Astrocyte of the spinal cord (primary cell): ENCODE measurements at places on chromosomes 16 and 17.
A peak's percentile ranks its signal among the peaks of the same experiment; 100 is the strongest.

DNA sequence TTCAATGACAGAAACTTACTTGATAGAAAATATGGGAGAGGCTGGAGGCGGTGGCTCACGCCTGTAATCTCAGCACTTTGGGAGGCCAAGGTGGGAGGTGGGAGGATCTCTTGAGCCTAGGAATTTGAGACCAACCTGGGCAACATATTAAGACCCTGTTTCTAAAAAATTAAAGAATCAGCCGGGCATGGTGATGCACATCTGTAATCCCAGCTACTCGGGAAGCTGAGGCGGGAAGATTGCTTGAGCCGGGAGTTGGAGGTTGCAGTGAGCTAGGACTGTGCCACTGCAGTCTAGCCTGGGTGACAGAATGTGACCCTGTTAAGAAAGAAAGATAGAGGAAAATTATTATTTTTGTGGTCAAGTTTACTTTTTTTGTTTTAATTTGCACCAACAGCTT, 2.1 kb upstream of the NLK start:
- no peak for DNase-seq

GRCh38 chr16:72927199-72928089, 120.5 kb downstream of the ZFHX3 start:
- DNase-seq = peak; percentile 84

- DNase-seq = no peak
Measured at GRCh38 chr16:73732681-73733080, 563.9 kb upstream of the PSMD7 start.

- DNase-seq = no peak
Measured at GRCh38 chr17:46020998-46021397, 21.9 kb downstream of the STH start.

DNA sequence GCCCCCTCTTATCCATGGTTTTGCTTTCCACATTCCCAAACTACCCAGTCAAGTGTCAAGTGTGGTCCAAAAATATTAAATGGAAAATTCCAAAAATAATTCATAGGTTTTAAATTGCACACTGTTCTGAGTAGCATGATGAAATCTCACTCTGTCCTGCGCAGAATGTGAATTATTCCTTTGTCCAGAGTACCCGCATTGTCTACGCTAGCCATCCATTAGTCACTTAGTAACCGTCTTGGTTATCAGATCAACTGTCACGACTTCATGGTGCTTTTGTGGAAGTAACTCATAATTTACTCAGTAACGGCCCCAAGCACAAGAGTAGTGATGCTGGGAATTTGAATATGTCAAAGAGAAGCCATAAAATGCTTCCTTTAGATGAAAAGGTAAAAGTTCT, 94.9 kb downstream of the SLC39A11 start:
- DNase-seq = no peak

DNA sequence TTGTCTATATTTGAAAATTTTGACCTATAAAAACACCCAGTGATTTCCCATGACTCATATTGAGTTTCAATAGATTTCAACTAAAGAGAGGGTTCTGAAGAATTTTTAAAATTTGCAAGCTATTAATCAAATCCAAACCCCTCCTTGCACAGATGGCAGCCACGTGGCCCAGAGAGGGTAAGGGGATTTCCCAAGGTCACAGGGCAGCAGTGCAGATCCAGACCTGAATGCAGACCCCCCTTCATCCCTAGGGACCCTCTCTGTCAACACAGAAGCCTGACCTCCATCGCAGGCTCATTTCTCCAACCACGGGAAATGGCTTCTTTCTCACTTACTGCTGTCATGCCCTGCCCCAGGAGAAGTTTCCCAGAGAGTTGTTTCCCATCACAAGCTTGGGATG, 24.7 kb upstream of the CES5A start:
- no peak for DNase-seq

- no peak for DNase-seq
Measured at GRCh38 chr17:1724869-1725641, 551 bp downstream of the WDR81 start.

DNA sequence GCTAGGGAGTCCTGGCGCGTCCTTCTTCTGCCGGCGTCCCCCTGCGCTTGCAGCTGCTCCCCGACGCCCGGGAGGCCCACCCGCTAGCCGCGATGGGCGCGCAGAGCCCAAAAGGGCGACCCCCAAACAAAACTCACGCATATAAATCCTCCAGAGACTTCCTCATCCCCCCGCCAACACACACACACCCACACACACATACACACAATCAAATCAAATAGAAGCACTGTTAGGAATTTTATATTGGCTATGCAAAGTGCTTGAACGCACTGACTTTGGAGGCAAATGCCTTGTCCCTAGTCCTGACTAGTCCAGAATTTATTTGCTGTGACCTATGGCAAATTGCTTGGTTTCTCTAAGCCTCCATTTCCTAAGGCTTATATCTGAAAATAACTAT, 23.8 kb upstream of the CRYM start:
- peak; percentile 48 for DNase-seq

GRCh38 chr16:57955572-57956188, 15.2 kb downstream of the CNGB1 start:
- DNase-seq = no peak

DNA sequence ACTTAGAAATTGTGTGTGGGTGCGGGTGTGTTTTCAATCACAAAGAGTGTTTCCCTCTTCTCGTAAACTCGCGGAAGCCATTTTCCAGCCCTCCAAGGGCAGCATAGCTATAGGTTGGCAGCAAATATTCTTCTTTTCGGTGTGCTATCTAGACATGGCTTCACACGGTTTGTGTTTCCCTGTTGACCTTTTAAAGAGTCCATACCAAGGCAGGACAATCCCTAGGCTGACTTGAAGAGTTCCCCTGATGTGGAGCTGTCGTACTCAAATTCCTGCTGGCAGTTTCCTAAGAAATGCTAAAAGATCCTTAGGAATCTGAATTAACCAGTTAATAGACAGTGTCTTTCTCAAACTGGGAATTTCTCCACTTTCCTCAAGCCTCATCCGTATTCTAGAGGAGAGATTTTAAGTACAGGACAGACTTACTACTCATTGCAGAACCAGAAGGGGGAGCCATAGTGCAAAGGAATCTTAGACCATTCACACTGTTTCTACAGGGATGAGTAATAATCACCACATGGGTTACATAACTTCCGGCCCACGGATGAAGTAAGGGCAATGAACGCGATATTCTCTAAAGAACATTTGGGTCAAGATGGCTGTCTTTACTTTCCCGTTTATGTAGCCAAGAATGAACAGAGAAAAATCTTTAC, 288.6 kb upstream of the ELAC2 start:
- DNase-seq = peak; percentile 84

GRCh38 chr16:57089406-57089805, 3.0 kb upstream of the CPNE2 start:
- no peak for DNase-seq

DNA sequence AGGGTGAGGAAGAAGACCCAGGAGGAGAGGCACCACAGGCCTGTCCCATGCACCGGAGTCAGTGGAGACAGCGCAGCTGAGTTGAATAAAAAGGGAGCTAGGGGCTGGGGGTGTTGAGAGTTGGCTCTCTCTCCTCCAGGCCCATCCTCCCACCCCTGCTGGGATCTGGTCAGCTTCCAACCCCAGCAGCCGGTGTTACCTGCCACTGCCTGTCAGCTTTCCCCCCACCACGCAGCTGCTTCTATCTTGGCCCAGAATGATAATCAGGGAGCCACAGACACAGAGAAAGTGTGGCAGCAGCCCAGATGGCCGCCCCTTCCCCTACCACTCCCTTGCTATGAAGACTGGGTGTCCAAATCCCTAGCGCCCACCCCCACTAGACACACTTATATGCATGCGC, 120.6 kb upstream of the RPL38 start:
- DNase-seq = no peak

DNA sequence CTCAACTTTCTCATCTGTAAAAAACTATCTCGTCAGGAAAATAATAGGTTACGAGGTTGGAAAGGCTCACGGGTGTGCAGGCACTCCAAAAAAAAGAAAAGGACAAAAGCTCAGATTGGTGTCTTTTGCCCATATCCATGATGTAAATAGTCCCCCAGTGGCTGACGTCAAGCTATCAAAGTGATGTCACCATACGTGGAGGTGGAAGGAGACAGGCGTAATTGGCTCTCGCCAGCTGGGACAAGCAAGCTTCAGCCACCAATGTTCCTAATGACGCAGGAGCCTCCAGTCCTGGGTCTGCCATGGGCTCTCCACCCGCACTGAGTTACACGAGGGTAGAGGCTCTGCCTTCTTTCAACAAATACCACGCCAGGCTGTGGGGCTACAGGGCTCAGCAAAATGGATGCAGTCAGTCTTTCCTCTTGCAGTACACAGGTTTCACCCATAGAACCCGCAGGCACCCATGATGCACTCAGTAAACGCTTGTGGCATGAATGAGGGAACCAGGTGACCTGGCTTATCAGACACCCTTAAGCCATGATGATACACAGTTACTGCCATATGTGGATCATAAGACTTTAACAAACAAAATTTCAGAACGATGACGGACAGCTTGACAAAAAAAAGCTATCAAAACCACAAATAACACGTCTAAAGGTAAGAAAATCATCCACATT, 50.5 kb downstream of the COTL1 start:
- DNase-seq = no peak

DNA sequence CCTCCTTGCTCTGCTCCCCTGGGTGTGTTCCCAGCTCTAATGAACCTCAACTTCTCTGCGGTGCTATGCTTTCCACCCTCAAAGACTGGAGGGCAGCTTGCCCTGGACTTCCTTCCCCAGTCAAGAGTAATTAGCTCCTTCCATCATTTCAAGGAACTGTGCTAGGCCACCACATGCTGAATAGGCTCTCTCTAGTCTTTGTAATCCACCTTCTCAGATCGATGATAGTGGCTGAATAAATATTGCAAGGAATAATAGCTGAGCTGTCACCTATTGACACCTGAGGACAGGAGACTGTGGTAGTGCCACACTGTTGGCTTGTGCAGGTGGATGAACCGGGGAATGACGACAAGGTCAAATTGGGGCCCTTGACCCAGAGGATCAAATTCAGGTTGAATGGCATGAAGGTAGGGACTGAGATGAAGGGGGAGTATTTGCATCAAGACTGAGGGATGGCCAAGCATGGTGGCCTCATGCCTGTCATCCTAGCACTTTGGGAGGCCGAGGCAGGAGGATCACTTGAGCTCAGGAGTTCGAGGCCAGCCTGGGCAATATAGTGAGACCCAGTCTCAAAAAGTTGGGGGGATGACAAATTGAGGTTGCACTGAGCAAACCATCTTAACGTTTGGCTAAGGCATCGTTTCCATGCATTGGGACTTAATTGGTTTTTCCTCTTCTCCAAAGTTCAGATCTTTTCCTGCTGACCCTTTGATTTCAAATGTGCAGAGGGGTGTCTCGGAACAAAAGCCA, 18.8 kb upstream of the SLC5A11 start:
- DNase-seq = no peak

DNA sequence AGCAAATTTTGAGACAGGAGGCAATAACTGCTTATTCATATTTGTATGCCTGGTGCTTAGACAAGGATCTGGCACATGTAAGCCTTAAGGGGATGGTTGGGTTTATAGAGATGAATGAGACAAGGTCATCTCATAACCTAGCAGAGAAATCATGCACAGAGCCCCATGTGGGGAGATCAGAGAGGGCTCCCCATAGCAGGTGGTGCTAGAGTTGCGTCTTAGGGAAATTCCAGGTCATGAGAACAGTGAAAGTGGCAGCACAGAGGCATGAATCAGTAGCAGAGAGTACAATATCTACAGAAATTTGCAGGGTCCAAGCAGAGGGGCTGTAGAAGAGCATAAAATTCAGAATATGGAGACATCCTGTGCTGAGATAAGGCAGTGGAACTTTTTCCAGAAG, 57.3 kb downstream of the SLC6A2 start:
- DNase-seq = no peak

DNA sequence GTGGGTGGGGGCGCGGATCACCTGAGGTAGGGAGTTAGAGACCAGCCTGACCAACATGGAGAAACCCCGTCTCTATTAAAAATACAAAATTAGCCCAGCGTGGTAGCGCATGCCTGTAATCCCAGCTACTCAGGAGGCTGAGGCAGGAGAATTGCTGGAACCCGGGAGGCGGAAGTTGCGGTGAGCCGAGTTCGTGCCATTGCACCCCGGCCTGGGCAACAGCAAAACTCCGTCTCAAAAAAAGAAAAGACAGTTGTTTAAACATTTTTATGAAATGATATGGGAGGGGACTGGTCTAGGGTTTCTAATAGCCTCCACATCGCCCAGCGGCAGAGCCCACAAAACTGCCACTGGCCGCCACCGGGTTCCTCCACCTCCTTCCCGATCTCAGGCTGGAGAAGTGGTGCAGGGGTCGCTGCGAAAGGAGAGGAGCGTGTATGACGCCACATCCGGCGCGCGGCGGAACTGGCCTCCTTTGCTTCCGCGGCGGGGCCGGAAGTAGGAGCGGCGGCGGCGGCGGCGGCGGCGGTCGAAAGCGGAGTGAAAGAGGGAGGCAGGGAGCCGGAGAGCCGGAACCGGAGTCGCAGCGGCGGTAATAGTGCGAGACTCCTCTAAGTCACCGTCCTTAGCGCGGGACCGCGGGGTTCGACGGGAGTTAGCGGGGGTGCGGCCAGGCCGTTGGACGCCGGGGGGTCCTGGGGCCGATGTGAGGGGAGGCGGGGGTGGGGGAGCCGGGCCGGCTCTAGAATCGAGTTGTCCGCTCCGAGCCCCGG, at the start of gene PPP4C:
Gene PPP4C (plus strand): TSS at position 492 of the 773 bp plus-strand sequence. CDS start 384 bp downstream, outside the sequence.
- peak; percentile 90 for DNase-seq

DNA sequence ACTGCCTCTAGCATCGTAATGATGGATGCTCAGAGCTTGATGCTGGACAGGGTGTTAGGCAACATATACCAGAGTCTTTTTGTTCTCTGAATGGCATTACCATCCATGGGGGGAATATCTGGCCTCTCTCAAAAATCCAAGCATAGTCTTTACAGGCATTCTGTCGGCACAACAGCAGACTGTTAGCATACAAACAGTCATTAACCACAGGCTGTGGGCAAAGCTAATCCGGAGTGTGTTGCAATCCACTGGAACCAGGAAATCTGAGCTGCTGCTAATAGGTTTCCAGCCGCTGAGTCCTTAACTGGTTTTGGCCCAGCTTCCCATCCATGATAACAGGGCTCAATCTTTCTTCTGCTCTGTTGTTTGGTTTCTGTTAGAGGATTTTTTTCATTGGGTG, 371.9 kb downstream of the HS3ST3B1 start:
- DNase-seq = peak; percentile 26

GRCh38 chr17:48804936-48805411, 12.1 kb downstream of the TTLL6 start:
- peak; percentile 41 for DNase-seq

DNA sequence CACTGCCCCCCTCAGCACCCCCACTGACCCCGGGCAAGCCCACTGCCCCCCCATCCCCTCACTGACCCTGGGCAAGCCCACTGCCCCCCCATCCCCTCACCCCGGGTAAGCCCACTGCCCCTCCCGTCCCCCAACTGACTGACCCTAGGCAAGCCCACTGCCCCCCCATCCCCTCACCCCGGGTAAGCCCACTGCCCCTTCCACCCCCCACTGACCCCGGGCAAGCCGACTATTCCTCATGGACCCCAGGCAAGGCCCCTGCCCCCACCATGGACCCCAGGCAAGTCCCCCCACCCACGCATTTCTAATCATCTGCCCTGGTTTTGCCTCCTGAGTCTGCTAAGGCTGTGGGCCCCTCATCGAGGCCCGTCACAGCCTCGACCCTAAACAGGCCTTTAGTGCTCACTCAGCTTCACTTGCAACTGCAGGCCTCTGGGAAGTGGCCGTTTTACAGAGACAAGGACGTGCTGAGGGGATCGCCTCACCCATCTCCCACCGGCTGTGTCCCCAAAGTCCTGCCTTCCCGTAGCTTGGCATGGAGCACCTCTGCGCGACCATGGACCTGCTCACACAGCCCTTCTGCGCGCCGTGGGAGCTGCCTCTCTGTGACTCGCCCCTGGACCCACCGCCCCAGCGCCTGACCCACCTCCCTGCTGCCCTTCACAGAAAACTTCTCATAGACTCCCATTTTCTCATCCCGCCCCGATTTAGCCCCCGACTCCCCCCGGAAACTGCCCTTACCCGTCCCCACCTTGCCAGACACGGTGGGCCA, 3.6 kb downstream of the VPS9D1 start:
- no peak for DNase-seq
